ENCODE measurements at places on chromosomes 3 and 15.

GRCh38 chr15:33034588-33034987 is 159.9 kb downstream of the FMN1 start:
- no peak for DNase-seq

- DNase-seq: no peak
Measured at GRCh38 chr3:179921951-179922350, 114.8 kb downstream of the PEX5L start.

GRCh38 chr15:45384700-45385099 is 6.4 kb upstream of the GATM start:
- no peak for DNase-seq

DNA sequence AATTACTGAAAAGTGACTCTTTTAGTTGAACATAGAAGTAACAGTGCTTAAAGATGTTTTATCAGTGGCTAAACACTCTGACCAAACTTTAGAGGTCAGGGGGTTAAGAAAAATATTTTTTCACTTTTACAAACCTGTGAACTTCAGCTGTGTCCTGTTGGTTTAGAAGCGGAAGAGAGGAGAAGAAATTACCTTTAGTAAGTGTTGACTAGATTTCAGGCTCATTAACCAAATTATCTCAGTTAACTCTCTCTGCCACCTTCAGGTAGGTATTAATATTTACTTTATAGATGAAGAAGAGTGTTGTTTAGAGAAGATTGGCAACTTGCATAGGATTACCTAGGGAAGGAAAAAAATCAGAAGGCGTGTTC is 151.9 kb upstream of the CMC1 start:
- DNase-seq: no peak

DNA sequence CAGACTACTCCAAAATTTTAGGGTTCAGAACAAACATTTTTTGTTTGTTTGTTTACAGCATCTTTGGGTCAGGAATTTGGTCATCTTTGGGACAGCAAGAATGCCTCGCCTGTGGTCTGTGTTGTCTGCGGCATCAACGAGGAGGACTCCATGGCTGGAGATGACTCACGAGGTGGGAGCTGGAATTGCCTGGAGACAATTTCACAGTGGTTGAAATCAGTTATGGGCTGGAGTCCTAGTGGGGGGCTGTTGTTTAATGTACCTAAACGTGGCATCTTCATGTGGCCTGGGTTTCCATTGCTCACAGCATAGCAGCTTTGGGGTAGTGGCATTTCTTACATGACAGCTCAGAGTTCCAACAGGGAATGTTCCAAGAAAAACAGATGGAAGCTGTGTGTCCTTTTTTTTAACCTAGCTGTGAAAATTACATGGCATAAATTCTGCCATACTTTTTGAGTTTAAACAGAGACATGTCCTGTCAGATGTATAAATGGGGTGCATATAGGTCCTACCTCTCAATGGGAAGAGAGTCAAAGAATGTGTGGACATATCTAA is 507.3 kb upstream of the CBLB start:
- no peak for DNase-seq

DNA sequence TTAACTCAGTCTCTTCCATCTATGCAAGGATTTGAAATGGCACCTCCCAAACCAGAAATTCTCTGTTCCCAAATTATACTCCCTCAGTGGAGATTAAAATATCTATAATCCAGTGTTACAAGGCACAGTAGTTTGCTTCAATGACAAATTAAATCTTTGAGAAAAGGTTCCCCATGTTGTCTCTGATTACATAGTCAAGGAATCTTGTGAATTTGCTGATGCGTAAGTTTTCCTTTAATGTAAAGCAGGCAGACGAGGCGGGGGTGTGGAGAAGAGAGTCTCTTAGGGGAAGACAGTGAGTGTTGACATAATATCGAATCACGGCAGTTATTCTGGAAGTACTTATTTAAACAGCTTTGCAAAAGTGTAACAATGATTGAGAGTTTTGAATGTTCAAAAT is 236.4 kb upstream of the RARB start:
- DNase-seq: peak; percentile 5

- DNase-seq: no peak
Measured at GRCh38 chr3:45387171-45387570, 1.2 kb upstream of the LARS2 start.

GRCh38 chr15:61681038-61681418 is 379.2 kb downstream of the VPS13C start:
- no peak for DNase-seq

GRCh38 chr3:194163697-194164096 is 27.7 kb downstream of the HES1 start:
- no peak for DNase-seq

GRCh38 chr3:133197619-133198018 is 159.4 kb downstream of the TMEM108 start:
- no peak for DNase-seq

- DNase-seq: no peak
Measured at GRCh38 chr3:173865900-173866498, 468.5 kb downstream of the NLGN1 start.

DNA sequence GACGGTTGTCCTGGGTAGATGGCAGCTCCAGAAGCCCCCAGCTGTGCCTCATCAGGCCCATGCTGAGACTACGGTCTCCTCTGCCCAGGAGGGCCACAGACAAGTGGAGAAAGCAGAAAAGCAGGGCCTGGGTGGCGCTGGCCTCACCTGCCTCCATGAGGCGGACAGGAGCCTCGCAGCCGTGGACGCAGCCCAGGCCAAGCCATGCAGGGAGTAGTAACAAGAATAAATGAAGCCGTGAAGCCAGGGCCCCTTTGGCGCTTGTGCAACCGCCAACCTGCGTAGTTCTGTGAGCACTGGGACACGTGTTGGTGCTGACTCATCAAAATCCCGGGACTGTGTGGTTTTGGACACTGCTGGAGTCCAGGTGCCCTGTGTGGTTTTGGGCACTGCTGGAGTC is 12.3 kb upstream of the MUC4 start:
- no peak for DNase-seq

- DNase-seq: no peak
Measured at GRCh38 chr15:69929905-69930630, 167.6 kb downstream of the TLE3 start.

DNA sequence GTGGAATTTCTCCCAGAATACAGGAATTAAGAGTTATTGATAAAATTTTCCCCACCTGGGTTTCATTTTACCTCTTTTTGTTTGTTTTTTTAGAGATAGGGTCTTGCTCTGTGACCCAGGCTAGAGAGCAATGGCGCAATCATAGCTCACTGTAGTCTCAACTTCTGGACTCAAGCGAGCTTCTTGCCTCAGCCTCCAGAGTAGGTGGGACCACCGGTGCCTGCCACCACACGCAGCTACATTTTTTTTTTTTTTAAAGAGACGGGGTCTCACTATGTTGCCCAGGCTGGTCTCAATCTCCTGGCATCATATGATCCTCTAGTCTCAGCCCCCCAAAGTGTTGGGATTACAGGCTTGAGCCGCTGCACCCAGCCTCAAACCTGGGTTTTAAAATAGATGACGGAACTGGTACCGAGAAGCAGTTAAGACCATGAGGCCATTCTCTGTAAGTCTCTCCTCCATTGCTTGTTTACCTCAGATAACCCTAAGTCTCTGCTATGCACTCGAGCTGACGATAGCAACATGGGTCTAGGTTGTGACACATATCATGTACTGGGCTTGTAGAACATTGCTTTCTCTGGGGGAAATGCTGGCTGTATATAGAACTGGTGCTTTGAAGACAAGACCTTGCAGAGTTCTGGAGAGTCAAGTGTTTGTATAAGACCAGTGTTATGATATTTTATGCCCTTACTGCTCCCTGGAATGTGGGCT is 16.4 kb downstream of the ETV5 start:
- DNase-seq: no peak

- DNase-seq: no peak
Measured at GRCh38 chr3:103002425-103003176, 567.8 kb downstream of the ZPLD1 start.

- DNase-seq: no peak
Measured at GRCh38 chr3:111610612-111611054, 15.5 kb upstream of the ZBED2 start.

DNA sequence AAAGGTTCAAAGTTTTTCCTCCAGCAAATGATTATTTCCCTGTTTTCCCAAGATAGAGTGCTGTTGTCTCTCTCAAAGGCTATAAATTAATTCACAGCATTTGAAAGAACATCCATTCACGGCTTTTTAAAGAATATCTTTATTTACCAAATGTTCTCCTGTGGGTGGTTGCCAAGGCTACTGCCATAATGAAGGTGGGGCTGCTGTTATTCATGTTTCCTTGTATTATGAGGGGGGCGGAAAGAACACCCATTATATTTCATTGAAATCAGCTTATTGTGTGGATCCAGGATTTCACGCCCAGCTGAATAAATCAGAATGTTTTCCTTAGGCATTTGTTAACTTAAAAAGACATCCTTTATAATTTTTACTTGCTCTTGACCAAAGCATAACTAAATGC is 10.1 kb downstream of the SRP14 start:
- DNase-seq: no peak

- no peak for DNase-seq
Measured at GRCh38 chr3:78976200-78976599, 791.6 kb downstream of the ROBO1 start.

GRCh38 chr15:70277556-70277955 is 179.8 kb upstream of the TLE3 start:
- no peak for DNase-seq

DNA sequence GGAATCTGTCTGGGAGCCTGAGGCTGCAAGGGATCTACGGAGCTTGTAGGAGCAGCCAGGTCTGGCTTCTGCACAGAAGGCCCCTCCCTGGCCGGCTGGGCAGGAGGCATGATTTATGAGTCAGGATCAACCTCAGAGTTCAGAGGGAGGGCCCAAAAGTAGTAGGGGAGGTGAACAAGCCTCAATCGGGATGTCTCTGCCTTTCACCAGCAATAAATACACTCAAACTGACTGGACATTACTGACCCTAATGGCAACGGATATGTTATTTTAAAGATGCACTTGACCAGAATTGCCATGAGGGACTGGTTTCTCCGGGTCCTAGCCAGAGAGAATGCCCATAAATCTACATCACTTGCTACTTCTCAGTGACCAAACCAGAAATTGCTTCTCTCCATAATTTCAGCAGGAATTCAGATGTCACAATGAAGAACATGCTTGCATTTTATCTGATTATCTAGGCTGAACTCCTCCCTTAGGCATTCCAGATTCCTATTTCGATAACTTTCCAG is 109.6 kb upstream of the LMOD3 start:
- no peak for DNase-seq

DNA sequence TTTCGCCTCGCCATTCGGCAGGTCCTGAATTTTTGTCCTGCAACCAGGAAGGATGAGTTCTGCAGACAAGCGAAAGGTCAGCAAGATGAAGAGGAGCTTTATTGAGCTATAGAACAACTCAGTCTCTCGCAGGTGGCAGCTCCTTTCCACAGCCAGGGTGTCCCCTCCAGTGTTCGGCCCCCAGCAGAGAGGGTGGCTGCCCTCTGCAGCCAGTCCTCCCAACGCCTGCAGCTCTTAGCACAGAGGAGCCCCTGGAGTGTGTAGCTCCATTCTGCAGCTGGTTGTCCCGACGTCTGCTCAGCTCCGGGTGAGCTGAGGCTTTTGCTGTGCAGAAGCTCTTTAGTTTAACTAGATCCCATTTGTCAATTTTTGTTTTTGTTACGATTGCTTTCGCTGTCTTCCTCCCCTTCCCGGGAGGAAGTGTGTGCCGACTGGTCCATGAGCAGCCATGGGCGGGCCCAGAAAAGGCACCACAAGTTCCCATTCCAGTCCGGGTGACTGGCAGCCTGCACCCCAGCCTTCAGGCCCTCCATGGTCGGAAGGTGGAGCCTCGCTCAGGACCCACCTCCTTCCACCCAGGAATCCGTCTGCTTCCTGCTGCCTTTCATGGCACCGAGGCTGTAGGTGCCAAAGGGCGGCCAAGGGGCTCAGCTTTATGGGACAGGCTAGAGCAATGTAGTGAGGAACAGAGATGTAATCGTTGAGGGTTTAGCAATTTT is 497.8 kb upstream of the CNTN4 start:
- DNase-seq: no peak

DNA sequence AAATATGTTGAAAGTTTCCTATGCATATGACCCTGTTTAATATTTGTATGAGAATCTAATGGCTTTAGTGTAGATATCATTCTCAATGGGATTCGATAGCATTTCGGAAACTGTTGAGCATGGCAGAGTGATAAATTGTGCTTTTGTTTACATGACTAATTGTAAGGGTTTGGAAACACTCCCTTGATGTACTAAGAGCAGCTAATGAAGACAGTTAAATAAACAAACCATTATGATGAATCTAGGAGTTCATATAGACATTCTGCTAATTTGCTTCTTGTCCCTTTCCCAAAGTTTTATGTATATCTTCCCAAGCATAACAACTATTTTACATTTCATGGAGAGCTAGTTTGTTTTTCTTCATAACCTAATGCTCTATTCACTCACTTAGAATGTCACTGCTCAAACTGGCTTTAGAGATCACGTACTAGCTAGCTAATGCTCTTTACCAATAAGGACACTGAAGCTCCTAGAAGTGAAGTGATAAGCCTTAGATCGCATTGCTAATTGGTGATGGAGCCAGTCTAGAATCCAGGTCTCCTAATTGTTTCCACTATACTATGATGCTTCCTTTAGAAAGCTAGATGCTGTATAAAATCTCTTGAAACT is 140.8 kb downstream of the TP63 start:
- DNase-seq: no peak
